Fibroblast of lung (primary cell): ENCODE measurements at places on chromosomes 12 and 14. TPM values are rescaled to one million over a fixed set of nuclear protein-coding genes. Genes with fewer than 3 reads are reported as not detected.

The RAD9B gene
- 0.50 and 0.77 TPM in 2 replicates for total RNA-seq

The CNTN1 gene
- total RNA-seq, result 0.26 and 0.83 TPM in 2 replicates

The NFATC4 gene
- total RNA-seq, result 33.1 and 59.9 TPM in 2 replicates

The SLCO1B1 gene
- total RNA-seq, result not detected in 2 replicates

The MSRB3 gene
- 31.3 and 46.9 TPM in 2 replicates for total RNA-seq

The RAN gene
- total RNA-seq, result 409 and 445 TPM in 2 replicates

The EEF1AKMT3 gene
- 3.9 and 8.9 TPM in 2 replicates for total RNA-seq

The COX8C gene
- total RNA-seq, result 0.33 TPM in 1 of 2 replicates, not detected in the other

The DCN gene
- 586 and 902 TPM in 2 replicates for total RNA-seq

The HVCN1 gene
- 5.9 and 7.4 TPM in 2 replicates for total RNA-seq

The EIF2S3B gene
- total RNA-seq, result 1.7 and 1.8 TPM in 2 replicates

The PTGDR gene
- total RNA-seq, result not detected in 2 replicates

The CCDC175 gene
- total RNA-seq, result not detected in 2 replicates

The IKZF4 gene
- 0.51 and 2.0 TPM in 2 replicates for total RNA-seq

The GPR162 gene
- total RNA-seq, result 11.1 and 11.8 TPM in 2 replicates

The SERPINA1 gene
- under 0.01 TPM in 1 of 2 replicates, not detected in the other for total RNA-seq

The SLC38A4 gene
- 1.8 and 6.1 TPM in 2 replicates for total RNA-seq

The LRFN5 gene
- total RNA-seq, result 2.8 and 3.6 TPM in 2 replicates
